Left ventricle myocardium inferior (tissue), 1 donor: ENCODE measurements at places on chromosomes 1 and 21.
A peak's percentile ranks its signal among the peaks of the same experiment; 100 is the strongest.

- DNase-seq = no peak
Measured at GRCh38 chr1:234529950-234530237, 50.9 kb upstream of the TARBP1 start.

DNA sequence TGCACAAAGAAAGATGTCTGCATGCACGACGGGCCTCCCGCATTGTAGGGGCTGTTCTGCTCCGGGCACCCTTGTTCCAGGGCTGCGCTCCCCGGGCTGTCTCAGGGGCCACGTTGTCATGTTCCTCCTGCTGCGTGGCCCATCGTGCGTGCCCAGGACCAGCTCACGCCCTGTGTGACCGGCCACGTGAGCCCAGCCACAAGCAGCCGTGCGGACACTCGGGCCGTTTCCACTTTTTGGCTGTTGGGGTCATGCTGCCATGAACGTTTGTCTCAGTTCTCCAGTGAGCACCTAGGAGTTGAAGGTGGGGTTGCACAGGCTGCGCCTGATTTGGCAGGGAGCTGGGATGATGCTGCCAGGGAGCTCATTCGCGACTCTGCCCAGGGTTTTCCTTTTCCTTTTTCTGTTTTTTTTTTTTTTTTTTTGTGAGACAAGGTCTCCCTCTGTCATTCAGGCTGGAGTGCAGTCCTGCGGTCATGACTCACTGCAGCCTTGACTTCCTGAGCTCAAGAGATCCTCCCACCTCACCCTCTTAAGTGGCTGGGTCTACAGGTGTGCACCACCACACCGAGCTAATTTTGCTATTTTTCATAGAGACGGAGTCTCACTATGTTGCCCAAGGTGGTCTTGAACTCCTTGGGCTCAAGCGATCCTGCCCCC, 17.4 kb downstream of the PDXK start:
- no peak for DNase-seq

GRCh38 chr1:94621395-94621794, 79.8 kb upstream of the F3 start:
- DNase-seq = no peak

DNA sequence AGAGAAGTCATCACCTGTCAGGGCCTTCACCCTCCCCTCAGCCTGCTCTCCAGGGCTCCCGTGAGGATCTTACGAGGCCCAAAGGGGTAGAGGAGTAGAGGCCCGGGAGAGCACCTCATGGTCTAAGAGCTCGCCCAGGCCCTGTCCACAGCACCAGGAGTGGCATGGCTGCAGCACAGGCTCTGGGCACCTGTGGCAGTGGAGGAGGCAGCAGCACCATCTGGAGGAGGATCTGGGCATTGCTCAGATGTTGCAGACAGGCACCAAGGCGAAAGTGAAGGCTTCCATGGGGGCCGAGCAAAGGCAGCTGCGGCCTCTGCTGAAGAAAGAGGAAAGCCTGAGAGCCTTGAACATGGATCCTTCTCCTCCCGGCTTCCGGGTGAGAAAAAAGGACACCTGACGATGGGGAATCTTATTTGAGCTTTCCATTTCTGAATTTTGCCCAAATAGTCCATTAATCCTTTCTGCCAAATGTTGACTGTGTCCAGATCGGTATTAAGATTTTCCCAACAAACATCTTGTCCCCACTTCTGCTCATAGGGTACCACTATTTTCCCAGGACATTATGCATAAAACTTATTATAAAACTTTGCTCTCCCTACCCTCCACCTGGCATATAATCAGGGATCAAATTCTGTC, 604.7 kb downstream of the PTPRC start:
- DNase-seq = peak; percentile 42

DNA sequence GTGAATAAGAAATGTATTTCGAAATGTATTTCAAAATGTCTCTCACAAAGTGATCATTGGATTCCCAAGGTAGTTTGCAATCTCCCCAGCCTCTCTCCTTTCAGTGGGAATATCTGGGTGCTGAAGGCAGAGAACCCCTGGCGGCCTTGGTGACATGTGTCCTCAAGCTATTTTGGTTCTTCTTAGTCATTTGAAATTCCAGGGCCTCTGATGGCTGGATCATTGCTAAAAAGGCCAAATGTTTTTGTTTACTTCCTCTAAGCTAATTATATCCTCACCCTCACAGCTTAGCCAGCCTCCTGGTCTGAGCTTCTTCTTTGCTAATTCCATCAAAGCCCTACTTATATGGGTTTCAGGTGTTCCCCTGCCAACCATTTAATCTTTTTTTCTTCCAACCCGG, 71.2 kb downstream of the LRRC40 start:
- DNase-seq = no peak

GRCh38 chr1:26999440-26999987, 6.0 kb downstream of the TRNP1 start:
- DNase-seq = peak; percentile 78

- DNase-seq = peak; percentile 77
Measured at GRCh38 chr1:151534662-151535278, 5.3 kb upstream of the TUFT1 start.

GRCh38 chr1:241306125-241306790, 50.7 kb downstream of the RGS7 start:
- DNase-seq = no peak

DNA sequence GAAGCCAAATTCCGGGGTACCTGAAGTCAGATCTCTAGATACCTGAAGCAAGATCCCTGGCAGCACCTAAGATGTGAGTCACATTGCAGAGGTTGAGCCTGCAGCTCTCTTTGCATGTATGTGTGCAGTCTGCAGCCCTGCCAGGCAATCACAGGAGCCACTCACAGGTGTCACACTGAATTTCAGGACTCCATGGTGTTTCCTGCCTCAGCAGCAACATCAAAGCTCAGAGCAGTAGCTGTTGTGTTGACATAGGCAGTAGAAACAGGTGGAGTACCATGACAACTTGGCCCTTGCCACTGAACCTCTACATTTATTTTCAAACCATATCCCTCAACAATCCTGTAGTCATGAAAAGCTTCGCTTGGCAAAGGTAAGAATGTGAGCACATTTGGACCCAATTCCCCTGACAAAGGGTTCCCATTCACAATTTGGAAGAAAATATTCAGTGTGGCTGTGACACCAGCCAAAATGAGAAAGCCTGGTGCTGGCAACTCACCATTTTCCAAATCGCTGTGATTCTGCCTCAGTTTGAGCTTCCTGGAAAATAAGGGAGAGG, 419.8 kb upstream of the NFIA start:
- no peak for DNase-seq

DNA sequence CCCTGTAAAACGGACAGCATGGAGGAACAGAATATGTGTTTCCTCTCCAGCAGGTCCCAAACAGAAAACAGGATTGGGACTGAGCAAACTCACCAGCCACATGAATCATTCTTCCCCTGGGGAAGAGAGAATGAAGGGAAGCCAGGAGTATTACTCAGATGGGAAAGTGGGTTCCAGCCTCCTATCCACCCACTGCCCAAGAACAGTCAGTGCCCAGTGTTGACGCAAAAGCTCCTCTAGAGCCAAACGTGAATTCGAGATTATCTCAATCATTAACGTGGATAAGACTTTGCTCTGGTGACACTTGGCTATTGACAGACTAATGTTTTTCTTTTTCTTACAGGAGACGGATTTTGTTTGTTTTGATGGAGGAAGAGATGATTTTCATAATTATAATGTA, 9.3 kb downstream of the MIA3 start:
- no peak for DNase-seq

- no peak for DNase-seq
Measured at GRCh38 chr1:174157157-174157806, 2.0 kb upstream of the RABGAP1L start.

- DNase-seq = peak; percentile 49
Measured at GRCh38 chr1:31422505-31423319, 9.7 kb downstream of the SERINC2 start.

GRCh38 chr1:156026588-156026987, 5.8 kb upstream of the SSR2 start:
- no peak for DNase-seq

DNA sequence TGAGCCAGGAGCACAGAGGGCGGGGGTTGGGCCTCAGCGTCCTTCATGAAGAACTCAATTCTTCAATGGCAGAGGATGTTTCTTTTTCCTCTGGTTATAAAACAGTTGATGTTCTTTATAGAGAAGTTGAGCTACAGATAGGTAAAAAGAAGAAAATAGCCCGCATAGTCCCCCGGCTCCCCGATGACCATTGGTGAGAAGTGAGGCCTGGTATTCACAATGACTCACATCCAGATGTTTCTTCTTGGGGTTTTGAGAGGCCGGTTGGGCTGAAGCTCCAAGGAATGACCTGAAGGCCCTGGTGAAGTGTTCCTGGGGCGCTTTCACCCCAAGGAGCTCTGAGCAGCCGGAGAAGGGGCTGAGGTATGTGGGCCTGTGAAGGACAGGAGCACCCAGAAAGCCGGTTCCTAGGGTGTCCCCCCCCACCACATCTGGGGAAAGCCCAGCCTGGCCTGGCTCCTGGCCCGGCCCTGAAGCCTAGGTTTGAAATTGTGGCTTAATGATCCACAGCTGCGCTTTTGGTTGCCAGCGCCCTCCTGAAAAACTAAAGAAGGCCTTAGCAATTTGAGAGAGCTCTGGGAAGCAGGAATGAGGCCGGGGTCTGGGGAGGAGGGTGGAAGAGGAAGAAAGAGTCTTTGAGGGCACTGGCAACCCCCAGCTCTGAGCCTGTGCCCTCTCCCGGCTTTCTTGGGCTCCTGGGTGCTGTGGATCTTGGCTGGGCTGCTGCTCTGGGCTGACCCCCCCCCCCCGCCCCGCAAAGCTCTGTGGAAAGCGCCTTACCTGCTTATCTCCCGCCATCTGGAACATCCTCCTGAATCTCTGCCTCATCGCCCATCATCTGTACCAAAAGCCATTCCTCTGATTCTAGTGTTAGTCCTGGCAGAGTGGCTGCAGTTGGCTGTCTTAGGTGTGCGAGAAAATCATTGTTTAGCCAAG, 444.7 kb downstream of the CAMTA1 start:
- DNase-seq = no peak

DNA sequence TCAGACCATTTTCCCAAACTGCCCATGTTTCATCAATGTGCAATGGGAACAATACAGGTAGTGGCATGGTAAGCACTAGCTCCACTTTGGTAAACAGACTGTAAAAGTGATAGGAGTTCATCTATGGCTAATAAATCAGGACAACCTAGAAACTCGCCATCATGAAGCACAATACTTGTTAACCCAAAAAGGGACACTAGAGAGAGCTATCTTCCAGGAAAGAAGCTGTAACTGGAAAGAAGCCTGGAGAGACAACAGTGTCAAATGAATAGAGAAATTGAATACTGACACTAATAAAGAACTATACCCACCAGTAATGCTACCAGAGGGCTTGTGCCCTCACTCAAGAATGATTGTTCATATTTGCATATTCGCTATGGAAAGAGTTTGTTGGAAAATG, 164.7 kb upstream of the RGS18 start:
- DNase-seq = no peak

DNA sequence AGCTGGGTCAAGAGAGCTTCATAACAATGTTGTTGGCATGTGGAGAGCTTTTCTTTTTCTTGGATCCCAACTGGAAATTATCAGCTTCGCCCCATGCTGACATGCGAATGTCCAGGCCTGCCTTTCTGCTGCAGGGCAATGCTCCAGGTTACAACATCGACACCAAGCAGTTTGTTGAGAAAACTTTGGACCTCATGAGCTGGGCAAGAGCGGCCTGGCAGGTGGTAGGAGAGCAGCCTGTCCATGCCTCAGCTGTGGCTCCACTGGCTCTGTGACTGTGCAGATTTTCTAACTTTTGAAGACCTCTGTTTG, 41.4 kb downstream of the MTARC1 start:
- no peak for DNase-seq

- DNase-seq = no peak
Measured at GRCh38 chr1:243499711-243500110, 243.9 kb downstream of the SDCCAG8 start.

- no peak for DNase-seq
Measured at GRCh38 chr1:43510621-43511020, 20.1 kb upstream of the PTPRF start.

GRCh38 chr1:230163205-230163604, 96.2 kb downstream of the GALNT2 start:
- no peak for DNase-seq

GRCh38 chr1:197180252-197180878, 33.9 kb upstream of the ASPM start:
- DNase-seq = no peak

GRCh38 chr1:96558635-96559034, 162.9 kb upstream of the PTBP2 start:
- DNase-seq = no peak
